ENCODE measurements at places on chromosomes 1 and 21.

- DNase-seq = no peak
Measured at GRCh38 chr1:21594935-21595897, 73.9 kb downstream of the RAP1GAP start.

DNA sequence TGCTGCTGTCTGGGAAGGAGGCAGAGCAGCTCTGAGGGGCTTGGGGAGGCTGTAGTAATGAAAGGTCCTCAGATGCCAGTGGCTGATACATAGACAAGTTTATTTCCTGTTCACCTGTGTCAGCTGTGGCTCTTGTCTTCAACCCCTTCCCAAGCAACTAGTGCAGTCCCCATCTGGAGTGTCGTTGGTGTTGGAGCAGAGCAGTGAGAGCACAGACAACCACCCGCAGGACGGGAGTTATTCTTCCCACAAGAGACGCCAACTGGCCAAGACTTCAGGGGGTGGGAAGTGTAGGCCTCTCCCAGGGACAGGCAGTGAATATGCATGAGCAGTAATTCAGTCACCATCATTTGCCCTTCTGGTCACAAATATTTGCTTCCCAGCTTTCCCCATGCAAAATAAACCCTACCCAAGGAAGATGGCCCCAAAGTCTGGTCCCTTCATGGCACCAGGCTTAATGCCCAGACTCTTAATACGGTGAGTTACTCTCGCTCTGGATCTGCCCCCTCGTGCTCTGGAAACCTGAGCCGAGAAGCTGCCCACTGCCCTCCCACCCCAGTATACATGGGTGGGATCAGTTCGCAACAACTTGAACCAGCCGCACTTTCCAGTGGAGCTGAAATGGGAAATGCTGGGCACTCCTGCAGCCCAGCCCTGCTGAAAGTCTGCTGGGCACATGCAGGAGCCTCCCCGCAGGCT, 153.5 kb upstream of the COL6A1 start:
- no peak for DNase-seq

DNA sequence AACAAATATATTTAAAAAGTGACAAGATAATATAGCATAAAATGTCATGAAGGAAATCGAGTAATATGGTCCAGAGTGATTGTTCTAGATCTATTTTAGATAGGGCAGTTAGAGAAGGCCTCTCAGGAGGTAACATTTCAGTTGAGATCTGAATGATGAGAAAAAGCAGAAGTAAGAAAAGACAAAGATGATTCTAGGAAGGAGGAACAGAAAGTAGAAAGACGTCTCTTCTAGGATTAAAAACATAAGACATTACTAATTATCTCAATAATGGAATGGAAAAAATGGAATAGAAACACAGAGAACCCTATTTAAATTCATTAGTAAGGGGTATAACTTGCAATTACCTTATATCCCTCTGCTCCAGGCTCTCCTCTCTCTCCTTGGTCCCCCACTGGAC, 130.0 kb upstream of the ZNHIT6 start:
- DNase-seq = no peak

GRCh38 chr21:36349315-36349714, 29.3 kb downstream of the MORC3 start:
- no peak for DNase-seq

DNA sequence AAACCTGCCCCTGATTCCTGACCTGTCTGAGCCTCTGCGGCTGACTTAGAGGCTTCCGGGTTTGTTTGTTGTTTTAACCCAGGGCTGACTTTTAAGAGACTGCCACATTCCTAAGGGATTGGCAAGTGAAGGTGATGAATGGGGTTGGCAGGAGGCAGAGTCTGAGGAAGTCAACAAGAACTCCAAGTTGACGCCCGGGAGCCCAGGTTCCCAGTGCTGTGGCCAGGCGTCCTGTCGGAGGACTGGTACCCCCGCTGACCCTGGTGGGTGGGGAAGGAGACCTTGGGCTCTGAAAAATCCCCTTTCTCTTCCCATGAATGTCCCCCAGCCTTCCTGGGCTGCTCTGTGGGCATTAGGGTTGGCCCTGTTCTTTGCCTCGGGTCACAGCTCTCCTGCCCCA, 19.7 kb upstream of the EPS8L3 start:
- DNase-seq = no peak

DNA sequence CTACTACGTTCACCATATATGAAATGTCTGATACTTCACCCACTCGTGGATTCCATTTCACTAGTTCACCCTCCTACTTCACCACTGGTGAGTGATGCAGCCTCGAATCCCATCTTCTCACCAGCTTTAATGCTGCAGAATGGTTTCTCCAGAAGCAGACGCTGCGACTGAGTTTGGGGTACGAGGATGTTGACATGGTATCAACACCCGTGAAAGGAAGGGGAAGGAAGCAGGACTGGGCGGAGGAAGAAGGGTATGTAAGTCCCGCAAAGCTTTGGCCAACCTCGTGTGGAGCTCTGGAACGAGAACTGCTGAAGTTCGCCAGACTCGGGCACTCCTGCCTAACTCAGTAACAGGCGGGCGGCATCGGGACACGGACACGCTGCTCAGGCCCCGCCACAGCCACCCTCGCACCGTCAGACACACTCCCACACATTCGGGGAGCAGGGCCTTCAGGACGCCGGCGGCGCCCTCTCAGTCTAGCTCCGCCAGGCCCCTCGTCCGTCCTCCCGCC, 833 bp upstream of the DIP2A start:
- peak; percentile 12 for DNase-seq

- no peak for DNase-seq
Measured at GRCh38 chr1:27322569-27323240, 742 bp downstream of the TMEM222 start.

GRCh38 chr1:145995964-145996432, 381 bp downstream of the TXNIP start:
- DNase-seq = no peak

GRCh38 chr1:157562515-157562914, 10.2 kb upstream of the FCRL5 start:
- no peak for DNase-seq

GRCh38 chr1:61427510-61427909, 297.4 kb downstream of the TM2D1 start:
- DNase-seq = no peak

- no peak for DNase-seq
Measured at GRCh38 chr1:200253774-200254495, 155.9 kb downstream of the ZNF281 start.

GRCh38 chr1:184017306-184017705, 20.2 kb downstream of the COLGALT2 start:
- DNase-seq = no peak

- no peak for DNase-seq
Measured at GRCh38 chr21:37607081-37607480, 240.5 kb downstream of the DYRK1A start.

- DNase-seq = no peak
Measured at GRCh38 chr1:172165403-172165802, 255.1 kb upstream of the C1orf105 start.

GRCh38 chr1:191498318-191498717, 659.9 kb upstream of the RGS18 start:
- no peak for DNase-seq

DNA sequence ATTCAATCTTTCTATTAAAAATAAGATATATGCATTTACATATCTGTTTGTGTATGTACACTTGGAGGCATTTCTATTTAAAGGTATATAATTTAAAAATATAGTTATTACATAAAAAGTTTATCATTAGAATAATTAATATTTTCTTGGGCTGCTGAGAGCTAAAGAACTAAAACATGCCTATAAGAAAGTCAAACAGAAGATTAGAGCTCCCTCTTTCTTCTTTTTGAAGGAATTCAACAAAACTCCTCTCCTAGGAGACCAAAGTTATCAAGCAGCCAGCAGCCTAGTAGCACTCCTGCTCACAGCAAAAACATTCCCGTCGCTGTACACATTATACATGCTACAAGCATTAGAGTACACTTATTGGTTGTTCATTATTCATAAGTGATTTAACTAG, 216.4 kb downstream of the VAV3 start:
- DNase-seq = no peak

- no peak for DNase-seq
Measured at GRCh38 chr1:107682467-107682866, 282.5 kb downstream of the VAV3 start.

DNA sequence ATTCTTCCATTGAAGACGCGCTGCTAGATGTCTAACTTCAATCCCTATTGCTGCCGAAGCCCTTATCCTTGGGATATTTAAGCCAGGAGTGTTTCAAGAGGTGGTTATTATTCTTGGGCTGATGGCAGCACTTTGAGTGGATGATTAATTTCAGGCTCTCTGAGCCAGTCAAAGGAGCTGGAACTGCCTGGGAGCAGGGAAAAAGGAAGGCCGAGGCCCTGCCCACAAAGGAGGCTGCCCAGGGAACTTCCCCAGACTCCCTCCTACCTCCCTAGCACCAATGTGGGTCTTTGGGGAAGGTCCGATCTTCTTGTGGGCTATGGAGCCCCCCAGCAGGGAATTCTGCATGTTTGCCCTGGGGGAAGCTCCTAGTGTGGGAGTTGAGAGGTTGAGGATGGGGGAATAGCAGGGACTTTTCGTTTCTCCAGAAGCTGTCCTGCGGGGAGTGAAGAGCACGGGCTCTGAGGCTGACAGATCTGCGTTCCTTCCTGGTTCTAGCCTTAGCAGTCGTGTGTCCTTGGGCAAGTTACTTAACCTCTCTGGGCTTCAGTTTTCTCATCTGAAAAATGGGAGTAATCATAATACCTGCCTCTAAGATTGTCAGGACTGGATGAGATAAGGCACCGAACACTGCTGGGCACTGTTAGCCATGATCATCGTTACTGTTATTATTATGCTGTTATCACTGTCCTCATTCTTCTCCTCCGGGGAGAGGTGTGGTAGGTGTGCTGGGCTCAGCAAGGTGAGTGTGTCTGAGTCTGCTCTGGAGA, 6.3 kb downstream of the KCNQ4 start:
- no peak for DNase-seq

- no peak for DNase-seq
Measured at GRCh38 chr21:20661745-20662422, 336.3 kb upstream of the NCAM2 start.

DNA sequence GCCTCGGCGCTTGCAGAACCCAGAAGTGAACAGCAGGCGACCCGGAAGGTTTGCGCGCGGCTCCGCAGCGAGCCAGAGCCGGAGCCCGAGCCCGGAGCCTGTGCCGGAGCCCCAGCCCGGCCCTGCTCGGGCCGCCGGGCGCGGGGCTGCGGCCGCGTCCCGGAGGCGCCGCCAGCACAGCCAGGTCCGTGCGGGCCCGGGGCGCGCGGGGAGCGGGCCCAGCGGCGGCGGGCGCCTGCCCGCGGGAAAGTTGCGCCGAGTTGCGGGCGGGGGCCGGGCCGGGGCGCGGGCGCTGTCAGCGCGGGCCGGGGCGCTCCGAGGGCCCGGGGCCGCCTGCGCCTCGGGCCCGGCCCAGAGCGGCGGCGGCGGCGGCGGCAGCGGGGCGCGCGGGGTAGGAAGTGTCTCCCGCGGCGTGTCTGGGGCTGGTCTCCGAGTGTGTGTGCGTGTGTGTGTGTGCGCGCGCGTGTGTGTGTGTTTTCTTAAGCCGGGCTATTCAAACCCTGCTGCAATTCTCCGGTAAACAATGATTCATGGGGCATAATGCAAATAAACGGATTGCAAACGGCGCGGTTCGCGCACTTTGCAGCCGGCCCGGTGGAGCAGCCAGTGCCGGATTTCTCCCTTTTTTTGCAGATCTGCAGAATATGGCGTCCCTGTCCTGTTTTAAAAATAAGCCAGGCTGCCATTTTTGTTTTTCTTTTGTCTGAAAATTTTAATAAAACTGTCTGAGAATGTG, at the start of gene ZNF362:
TSS of gene ZNF362 (plus strand) at position 22 of the 736 bp plus-strand sequence. CDS start 14,083 bp downstream, outside the sequence.
- DNase-seq = peak; percentile 39

DNA sequence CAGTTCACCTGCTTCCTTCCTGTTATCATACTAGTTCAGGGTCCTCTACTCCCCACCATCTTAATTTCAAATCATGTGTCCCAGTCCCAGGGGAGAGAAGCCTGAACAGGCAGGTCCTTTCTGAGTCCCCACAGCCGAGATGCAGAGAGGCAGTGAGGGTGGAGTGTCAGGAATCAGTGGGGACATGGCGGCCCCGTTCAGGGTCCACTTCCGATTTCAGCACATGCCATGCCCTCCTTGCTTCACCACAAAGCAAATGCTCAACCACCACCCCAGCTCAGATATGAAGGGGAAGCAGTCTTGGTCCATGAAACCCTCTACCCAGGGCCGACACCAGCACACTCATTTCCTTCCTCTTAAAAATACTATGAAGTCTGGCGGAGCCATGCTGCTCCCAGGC, 5.2 kb upstream of the SEMA4A start:
- no peak for DNase-seq

GRCh38 chr1:162944974-162945674, 84.1 kb upstream of the CCDC190 start:
- no peak for DNase-seq

GRCh38 chr1:75618382-75618781, 7.5 kb upstream of the SLC44A5 start:
- no peak for DNase-seq

- no peak for DNase-seq
Measured at GRCh38 chr1:231162297-231162969, 575 bp downstream of the TRIM67 start.

- DNase-seq = no peak
Measured at GRCh38 chr1:54971317-54971791, 9.1 kb upstream of the TMEM61 start.

DNA sequence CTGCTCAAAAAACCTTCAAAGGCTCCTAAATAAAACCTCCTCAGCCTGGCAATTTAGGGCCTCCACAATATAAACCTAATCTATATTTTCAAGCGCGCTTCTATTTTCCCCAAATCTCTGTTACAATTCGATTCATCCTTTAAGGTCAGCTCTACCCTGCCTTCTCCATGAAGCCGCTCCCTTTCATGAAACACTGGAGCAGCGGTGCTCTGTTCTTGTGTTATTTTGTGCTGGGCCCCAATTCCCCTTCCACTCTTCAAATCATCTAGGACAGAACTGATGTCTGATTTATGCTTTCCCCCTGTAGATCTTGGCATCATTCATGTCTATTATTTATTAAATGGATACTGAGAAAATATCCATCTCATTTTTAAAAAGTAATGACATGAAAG, 6.9 kb downstream of the ERRFI1 start:
- DNase-seq = no peak

- no peak for DNase-seq
Measured at GRCh38 chr1:231512147-231512698, 16.2 kb upstream of the TSNAX start.

- DNase-seq = no peak
Measured at GRCh38 chr1:2303016-2303775, 75.1 kb downstream of the SKI start.

DNA sequence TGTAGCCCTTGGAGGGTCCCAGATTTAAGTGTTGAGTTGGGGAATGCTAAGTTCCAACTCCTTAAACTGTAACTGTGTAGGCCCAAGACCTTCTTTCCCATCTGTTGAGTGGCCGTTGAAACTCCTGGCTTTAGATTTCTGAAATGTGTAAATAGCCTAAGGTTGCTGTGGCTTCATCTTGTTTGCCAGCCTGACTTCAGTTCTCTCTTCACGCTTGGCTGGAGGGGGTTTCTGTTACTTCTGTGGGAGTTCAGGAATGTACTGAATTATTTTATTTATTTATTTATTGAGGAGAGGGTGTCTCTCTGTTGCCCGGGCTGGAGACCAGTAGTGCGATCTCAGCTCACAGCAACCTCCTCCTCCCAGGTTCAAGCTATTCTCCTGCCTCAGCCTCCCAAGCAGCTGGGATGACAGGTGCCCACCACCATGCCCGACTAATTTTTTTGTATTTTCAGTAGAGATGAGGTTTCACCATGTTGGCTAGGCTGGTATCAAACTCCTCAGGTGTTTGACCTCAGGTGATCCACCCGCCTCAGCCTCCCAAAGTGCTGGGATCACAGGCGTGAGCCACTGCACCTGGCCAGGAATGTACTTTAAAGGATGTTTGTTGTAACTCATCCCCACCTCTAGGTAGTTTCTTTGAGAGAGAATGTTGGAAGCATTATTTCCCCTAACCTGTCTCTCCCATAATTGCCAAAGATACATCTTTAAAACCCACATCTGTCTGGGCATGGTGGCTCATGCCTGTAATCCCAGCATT, 5.9 kb downstream of the TTC39A start:
- no peak for DNase-seq
